ENCODE measurements at places on chromosomes 3 and 15.

DNA sequence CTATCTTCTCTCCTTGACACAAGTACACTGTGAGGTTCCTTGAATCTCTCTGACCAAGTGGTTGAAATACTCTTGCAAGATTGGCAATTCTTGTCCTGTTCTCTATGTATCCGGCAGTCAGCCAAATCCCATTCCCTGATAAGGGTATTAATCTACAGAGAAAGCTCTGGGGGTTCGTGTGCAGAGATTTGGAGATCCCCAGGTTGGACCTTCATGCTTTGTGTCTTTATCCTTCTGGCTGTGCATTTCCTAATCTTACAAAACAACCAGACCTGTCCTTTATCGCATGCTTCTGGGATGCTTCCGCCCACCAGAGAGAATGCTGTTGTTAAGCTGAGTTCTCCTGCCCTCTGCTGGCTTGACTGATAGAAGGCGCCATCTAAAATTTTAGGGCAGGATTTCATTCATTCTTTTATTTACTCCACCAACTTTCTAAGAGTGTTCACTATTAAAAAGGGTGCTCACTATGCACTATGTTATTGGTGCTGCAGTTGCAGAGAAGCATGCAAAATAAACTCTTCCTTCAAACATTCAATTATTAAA, 8.6 kb upstream of the SST start:
- DNase-seq: peak; percentile 34

DNA sequence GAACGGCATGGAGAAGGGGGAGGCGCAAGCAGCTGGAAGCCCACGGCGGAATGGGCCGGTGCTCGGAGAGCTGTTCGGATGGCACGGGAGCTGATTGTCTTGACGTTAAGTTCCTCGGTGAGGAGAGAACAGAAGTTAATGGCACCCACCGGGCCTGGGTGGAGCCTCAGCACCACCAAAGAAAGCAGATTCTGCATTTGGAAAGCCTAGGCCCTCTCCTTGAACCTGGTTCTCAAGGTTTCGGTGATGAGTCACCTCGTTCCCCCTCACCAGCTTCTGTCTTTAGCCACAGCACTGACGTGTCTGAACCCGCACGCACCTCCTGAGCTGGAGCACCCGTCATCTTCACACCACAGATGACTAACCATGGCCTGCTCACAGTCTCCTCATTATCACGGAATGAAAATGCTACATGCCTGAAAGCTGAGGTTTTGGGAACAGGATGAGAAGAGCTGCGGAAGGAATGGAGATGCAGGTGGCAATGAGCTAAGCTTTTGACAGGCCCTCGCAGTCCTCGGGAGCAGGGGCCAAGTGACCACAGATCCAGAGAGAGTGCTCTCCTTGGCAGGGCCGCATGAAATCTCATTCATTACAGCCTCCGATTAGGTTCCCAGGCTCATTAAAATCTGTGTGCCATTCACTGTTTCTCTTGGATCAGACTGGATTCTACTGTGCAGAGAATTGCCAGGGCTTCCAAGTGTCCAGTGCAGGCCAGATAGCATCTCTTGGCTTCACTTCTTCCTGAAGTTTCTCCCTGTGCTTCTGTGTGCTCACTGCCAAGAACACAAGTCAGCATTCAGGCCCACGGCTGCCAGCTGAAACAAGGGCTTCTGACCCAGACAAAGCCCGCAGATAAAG, 96.3 kb upstream of the DLG1 start:
- DNase-seq: peak; percentile 19

DNA sequence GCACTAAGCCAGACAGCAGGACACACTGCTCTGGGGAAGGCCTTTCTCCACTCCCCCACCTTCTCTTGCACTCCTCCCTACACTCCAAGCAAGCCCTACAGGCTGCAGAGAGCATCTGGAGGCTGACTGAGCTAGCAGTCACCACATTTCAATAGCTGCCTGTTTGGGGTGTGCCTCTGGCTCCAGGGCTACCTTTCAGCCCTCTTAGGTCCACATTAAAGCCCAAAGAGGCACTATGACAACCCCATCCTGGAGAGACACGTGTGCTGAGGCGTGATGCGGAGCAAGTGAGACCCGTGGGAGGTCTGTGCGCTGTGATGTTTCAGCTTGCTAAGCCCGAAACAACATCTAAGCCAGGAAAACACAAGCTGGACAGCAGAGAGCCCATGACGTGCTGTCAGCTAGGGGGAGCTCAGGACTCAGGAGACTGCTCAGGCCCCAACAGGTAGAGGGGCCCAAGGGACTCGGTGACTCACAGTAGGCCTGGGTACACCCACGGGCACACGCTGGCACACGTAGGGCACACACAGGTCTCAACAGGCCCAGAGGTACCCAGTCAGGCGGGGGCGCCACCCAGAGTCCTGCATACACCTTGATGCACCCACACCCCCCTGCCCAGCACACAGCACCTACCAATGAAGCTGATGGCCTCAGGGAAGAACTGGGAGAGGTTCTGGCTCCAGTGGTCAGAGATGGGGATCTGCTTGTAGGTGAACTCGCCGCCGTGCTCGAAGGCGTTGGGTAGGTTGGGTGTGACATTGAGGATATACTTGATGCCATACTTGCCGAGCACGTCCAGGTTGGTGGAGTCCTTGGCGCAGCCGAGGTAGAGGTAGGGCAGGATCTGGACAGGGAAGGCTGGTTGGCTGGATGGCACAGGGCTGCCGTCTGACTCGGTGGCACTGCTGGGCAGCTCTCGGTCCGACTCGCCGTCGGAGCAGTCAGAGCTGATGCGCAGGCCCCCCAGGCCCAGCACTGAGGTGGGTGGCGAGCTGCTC, 2.8 kb downstream of the DUSP7 start:
- no peak for DNase-seq

DNA sequence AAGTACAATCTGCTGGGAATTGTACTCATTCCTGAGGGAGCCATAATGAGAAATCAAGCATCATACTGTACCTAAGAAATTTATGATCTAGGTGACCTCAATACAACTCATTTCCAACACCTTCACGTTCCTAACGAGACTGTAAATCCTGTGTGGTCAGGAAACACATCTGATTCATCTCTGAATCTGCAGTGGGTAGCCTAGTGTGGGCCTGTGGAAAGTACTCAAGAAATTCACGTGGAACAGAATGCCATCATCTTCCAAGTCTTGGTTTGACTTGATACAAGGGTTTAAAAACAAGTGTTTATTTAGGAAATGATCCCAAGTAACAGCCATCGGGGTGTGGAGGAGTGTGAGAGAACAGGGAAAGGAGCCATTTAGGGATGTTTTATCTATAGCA, 568.9 kb downstream of the EDEM1 start:
- DNase-seq: no peak

DNA sequence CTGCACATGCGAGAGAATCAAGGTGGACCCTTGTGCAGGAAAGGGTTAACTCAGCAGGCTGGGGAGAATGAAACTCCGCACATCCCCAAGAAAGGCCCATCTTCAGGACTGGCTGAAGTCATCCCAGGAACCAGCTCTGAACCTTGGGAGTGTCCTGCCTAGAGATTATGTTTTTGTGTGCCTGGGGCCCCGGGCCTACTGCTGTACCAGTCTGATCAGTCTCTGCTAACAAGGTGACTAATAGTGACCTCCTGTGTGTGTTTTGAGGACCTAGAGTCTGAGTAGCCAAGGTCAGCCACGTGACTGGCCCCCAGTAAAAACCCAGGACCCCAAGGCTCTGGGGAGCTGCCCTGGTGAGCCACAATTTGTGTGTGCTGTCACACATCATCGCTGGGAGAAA, 58.2 kb downstream of the CYFIP1 start:
- no peak for DNase-seq

DNA sequence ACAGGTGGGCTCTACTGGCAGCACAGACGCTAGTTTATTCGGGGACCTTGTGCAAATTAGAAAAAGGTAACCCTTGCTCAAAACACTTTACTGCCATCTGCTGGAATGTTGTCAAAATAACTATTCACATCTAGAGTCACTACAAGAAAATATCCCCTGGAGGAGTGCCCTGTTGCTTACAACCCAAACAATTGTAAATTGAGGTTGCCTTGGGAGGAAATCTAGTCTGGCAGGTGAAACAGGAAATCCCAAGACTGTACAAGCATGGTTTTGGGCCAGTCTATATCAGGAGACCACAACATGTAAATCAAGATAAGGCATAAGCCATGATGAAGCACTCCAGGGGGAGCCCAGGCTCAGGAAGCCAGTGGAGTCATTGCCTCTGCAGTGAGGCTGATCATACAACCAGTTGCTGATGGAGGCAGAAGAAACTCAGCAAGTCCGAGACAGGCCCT, 136.8 kb upstream of the ACP3 start:
- DNase-seq: peak; percentile 42

- no peak for DNase-seq
Measured at GRCh38 chr3:159390656-159391212, 588.9 kb downstream of the MFSD1 start.

GRCh38 chr3:22728406-22728805, 474.7 kb upstream of the UBE2E2 start:
- no peak for DNase-seq

- no peak for DNase-seq
Measured at GRCh38 chr3:12178091-12178820, 19.5 kb upstream of the TIMP4 start.

GRCh38 chr3:179615458-179616173, 11.0 kb downstream of the NDUFB5 start:
- no peak for DNase-seq

GRCh38 chr3:140166861-140167599, 232.0 kb downstream of the CLSTN2 start:
- DNase-seq: no peak

DNA sequence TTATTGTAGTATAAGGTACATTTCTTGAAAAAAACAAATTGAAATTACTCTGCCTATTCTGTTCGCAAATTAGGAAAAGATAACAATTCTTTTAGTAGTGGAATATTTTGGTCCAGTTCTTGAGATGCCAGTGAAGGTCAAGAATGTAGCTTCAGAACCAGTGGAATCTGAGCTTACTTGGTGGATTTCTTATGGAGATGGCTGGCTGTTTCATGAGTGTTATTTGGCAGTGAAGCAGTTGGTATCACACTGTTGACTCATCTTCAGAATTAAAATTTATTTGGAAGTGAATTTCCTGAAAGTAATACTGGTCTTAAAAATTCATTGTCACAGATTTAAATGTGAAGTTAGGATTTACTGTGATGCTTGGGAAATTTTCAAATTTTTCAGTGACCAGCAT, 19.1 kb downstream of the RNF13 start:
- no peak for DNase-seq

GRCh38 chr15:53453253-53454105, 306.0 kb downstream of the WDR72 start:
- DNase-seq: no peak

GRCh38 chr3:29137601-29138000, 143.3 kb upstream of the RBMS3 start:
- no peak for DNase-seq

DNA sequence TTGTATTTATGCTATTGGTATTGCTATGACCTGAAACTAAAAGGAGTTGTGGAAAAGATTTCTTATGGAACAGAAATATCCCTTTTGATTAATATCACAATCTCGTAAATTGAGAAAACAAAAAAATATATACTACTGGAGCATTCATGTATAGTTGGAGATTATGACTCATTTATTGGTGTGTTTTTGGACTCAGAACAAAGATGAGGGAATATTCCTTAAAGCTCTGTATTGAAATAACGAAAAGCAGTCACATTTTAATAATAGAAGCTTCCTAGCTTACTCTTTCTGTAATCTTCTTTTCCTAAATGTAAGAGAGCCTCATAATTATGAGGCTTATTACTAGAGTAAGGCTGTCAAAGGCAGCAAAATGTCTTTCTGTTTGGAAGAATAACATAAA, 14.3 kb downstream of the CTNNB1 start:
- DNase-seq: no peak

GRCh38 chr3:129557548-129557894, 14.5 kb downstream of the H1-8 start:
- peak; percentile 68 for DNase-seq

- no peak for DNase-seq
Measured at GRCh38 chr3:16460886-16461285, 52.6 kb downstream of the RFTN1 start.

GRCh38 chr15:70362886-70363285, 265.2 kb upstream of the TLE3 start:
- peak; percentile 71 for DNase-seq

All from SK-N-SH (cell line).